ENCODE measurements at places on chromosomes 1 and 21. TPM values are rescaled to one million over a fixed set of nuclear protein-coding genes. Genes with fewer than 3 reads are reported as not detected.

The PTP4A2 gene
- 206 TPM for total RNA-seq

The CELA3B gene
- not detected for total RNA-seq

The SYTL1 gene
- total RNA-seq: 7.5 TPM

The TCEANC2 gene
- 5.8 TPM for total RNA-seq

GRCh38 chr1:214449371-214449770, 102.0 kb downstream of the PTPN14 start:
- peaks cover 26% of the 10 kb centered on the region for H3K36me3 ChIP-seq
- DNase-seq: no peak
- H3K4me3 ChIP-seq: no peak overlapping the region
- no peaks in the 10 kb centered on the region for H3K27me3 ChIP-seq

DNA sequence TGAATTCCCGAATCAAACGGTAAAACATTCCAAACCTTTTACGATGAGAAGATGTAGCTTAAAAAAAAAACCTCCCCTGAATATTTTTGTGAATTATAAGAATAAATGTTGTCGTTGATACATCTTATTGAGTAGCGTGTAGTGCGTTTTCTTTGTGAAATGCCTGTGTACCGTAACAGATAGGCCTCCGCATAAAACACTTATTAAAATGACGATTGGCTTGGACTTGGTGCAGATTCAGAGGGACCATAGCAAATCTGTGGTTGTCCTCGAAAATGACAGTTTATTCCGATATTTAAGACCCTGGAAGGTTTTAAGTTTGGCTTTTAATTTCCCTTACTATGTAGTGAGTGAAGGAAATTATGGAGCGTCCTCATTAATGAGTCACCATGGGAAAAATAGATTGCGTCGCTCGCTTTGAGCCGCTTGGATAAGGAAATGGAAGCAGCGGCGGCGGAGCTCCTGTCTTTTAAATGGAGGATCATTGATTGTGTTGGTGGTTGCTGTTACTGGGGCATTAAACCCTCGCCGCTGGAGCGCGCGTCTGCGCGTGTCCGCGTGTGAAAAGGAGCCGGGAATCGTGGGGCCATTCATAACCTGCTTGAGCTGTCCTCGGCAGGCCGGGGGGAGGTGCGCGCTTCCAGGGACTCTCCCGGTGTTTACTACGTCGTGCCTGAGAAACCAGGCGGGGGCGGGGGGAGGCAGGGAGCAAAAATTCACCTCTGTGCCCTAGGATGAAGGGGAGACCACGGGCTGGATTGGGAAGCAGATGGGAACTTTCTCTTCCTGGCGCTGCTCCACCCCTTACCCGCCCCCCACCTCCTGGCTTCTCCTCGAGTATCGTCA, 1.6 kb downstream of the SPEN start:
- peaks cover 4% of the 10 kb centered on the region for H3K36me3 ChIP-seq
- H3K4me3 ChIP-seq: peak overlapping the region; percentile 97
- DNase-seq: peak; percentile 95

- no peaks in the 10 kb centered on the region for H3K27me3 ChIP-seq
- H3K27ac ChIP-seq: no peak overlapping the region
- H3K4me1 ChIP-seq: peaks cover 2% of the 10 kb centered on the region
- H3K4me3 ChIP-seq: no peak overlapping the region
- no peaks in the 10 kb centered on the region for H3K36me3 ChIP-seq
These were observed 656.1 kb downstream of the KIF26B start for GRCh38 chr1:245810789-245811337.

GRCh38 chr1:165616054-165616612, 14.9 kb upstream of the MGST3 start:
- H3K27me3 ChIP-seq: no peaks in the 10 kb centered on the region
- H3K27ac ChIP-seq: no peak overlapping the region
- H3K4me1 ChIP-seq: no peaks in the 10 kb centered on the region
- H3K36me3 ChIP-seq: no peaks in the 10 kb centered on the region
- DNase-seq: no peak
- H3K4me3 ChIP-seq: no peak overlapping the region

DNA sequence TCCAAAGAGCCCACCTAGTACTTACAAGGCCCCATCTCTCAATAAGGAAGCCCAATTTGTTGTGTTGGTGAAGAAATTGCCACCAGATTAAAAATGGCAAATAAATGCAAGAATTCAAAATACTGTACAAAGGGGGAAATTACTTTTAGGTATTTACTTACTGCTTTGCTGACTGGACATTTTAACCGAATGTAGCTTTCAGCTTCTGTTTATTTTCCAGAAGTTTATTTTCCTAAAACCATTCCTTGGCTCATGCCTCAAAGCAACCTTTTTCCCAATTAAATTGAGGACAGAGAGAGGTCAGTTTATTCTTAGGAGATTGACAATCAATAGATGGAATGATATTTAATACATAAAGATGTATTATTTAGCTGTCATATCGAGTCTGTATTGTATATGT, 47.6 kb upstream of the H6PD start:
- no peak overlapping the region for H3K4me3 ChIP-seq
- no peak for DNase-seq
- no peaks in the 10 kb centered on the region for H3K36me3 ChIP-seq
- no peaks in the 10 kb centered on the region for H3K4me1 ChIP-seq

DNA sequence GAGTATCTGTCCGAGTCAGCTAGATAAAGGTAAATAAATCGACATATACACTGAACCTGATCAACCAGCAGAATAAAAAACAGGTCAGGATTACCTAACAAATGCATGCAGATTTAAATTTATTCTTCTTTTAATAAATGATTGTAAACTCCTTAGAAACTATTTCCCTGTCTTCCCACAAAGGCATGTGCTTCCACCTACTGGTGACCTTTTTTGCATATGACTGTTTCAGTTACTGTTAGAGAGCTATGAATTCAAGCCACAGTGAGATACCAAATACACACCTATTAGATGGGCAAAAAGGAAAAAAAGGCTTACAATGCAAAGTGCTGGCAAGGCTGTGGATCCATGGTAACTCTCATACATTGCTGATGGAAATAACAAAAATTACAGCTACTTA, 957.4 kb upstream of the NCAM2 start:
- H3K4me3 ChIP-seq: no peak overlapping the region
- H3K27ac ChIP-seq: no peak overlapping the region
- no peaks in the 10 kb centered on the region for H3K36me3 ChIP-seq
- H3K4me1 ChIP-seq: no peaks in the 10 kb centered on the region

GRCh38 chr1:47555841-47556560, 118.2 kb downstream of the FOXD2 start:
- no peaks in the 10 kb centered on the region for H3K36me3 ChIP-seq
- H3K27ac ChIP-seq: no peak overlapping the region
- DNase-seq: peak; percentile 57
- no peak overlapping the region for H3K4me3 ChIP-seq
- H3K4me1 ChIP-seq: peaks cover 20% of the 10 kb centered on the region
- no peaks in the 10 kb centered on the region for H3K27me3 ChIP-seq

DNA sequence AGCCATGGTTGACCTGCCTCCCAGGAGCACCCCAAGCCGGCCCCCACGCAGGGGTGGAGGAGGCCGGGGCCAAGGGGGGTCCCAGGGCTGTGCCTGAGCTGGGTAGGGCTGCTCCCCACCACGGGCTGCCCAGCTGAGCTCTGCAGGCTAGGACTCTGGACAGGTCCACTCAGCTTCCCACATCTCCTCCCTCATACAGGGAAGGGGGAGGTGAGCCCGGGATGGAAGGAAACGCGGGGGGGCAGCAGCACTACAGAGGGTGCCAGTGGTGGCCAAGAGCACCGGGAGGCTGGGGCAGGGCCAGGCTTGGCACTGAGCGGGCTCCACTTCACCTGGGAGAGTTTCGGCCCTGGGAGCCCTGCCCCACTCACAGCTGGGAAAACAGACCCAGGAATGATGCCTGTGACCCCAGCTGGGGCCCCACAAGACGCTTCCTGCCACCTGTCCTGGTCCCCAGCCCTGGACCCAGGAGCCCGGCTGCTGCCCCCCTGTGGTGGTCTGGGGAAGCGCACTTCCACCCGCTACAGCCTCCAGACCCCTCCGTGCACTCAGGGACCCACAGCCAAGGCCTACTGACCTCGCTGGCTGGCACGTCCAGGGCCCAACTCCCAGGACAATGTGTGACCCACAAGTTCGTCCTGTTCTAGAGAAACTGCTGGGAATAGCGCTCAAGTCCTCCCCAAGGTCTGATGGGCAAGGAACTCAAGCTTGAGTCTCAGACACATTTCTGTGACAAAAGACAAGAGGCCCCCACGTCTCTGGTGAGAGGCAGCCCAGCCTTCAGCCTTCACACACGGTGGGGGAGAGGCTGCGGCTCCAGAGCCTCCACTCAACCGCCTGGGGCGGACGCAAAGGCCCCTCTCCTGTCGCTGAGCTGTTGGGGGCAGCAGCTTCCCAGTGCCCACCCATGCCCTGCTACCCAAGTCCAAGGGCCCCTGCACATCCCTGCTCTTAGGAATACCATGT, 3.0 kb downstream of the AURKAIP1 start:
- no peak overlapping the region for H3K27ac ChIP-seq
- peaks cover 12% of the 10 kb centered on the region for H3K36me3 ChIP-seq
- H3K4me1 ChIP-seq: no peaks in the 10 kb centered on the region

GRCh38 chr1:111953797-111954196, 35.7 kb downstream of the KCND3 start:
- peaks cover 27% of the 10 kb centered on the region for H3K27me3 ChIP-seq
- no peaks in the 10 kb centered on the region for H3K4me1 ChIP-seq
- H3K27ac ChIP-seq: no peak overlapping the region
